ENCODE measurements at places on chromosomes 16 and 17.
A peak's percentile ranks its signal among the peaks of the same experiment; 100 is the strongest.

GRCh38 chr17:73546770-73547536, 97.3 kb downstream of the SDK2 start:
- no peak for DNase-seq

GRCh38 chr16:50864386-50864785, 122.5 kb downstream of the CYLD start:
- DNase-seq = no peak

- DNase-seq = peak; percentile 58
Measured at GRCh38 chr17:77741109-77741508, 217.4 kb upstream of the TNRC6C start.

DNA sequence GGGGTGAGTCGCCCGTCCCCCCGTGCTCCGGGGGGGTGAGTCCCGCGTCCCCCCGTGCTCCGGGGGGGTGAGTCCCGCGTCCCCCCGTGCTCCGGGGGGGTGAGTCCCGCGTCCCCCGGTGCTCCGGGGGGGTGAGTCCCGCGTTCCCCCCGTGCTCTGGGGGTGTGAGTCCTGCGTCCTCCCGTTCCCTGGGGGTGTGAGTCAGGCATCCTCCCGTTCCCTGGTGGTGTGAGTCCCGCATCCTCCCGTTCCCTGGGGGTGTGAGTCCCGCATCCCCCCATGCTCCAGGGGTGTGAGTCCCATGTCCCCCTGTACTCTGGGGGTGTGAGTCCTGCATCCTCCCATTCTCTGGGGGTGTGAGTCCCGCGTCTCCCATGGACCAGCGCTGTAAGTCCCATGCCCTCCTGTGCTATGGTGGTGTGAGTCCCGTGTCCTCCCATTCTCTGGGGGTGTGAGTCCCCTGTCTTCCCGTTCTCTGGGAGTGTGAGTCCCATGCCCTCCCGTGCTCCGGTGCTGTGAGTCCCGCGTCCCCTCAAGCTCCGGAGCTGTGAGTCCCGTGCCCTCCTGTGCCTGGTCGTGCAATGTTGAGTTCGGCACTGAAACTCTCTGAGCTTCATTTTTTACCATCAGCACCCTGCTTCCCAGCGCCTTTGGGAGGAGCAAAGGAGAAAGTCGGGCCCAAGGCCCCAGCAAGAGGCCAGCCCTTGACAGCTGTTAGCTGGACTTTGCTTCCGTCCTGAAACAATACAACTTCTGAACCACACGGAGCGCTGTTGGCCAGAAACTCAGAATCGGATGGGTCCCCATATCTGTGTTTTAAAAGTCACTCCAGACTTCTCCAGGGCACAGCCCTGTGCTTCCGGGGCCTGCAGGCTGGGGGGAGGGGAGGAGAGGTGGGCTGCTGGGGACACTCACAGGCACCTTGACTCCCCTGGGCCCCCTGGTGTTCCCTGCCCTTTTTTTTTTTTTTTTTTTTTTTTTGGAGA, 11.5 kb upstream of the ZC3H18 start:
- no peak for DNase-seq
